Testis (tissue), 5 donors: ENCODE measurements at places on chromosomes 1 and 21.

- no peak for DNase-seq
Observed at GRCh38 chr1:39892601-39893595, 8.8 kb downstream of the MYCL start.

DNA sequence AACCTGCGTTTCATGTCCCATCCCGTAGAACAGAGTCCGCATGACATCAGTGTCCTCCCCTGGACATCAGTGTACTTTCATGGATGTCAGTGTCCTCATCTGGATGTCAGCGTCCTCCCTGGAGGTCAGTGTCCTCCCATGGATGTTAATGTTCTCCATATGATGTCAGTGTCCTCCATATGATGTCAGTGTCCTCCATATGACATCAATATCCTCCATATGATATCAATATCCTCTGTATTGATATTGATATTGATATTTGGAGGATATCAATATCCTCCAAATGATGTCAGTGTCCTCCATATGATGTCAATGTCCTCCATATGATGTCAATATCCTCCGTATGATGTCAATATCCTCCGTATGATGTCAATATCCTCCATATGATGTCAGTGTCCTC lies 284.9 kb downstream of the AJAP1 start:
- DNase-seq: no peak

- no peak for DNase-seq
Observed at GRCh38 chr1:82632155-82632554, 831.4 kb downstream of the ADGRL2 start.

- peak; percentile 52 for DNase-seq
Observed at GRCh38 chr1:76336931-76337371, 262.4 kb downstream of the ST6GALNAC3 start.

DNA sequence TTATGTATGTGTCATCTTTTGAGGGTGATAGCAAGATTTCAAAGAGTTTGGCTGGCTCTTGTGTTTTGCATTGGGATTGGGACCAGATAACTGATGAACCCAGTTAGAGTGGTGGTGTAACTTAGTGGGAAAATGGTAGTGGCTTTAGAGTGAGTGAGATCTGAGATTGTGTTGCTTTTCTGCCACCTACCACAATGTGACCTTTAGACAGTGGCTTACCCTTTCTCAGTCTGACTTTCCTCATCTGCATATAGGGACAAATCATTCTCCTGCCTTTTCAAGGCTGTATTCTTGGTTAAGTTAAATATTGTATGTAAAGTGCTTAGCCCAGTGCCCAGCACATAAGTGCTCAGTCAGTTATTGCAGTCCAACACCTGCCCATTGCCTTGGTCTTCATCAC lies 31.3 kb downstream of the CENPF start:
- DNase-seq: no peak

DNA sequence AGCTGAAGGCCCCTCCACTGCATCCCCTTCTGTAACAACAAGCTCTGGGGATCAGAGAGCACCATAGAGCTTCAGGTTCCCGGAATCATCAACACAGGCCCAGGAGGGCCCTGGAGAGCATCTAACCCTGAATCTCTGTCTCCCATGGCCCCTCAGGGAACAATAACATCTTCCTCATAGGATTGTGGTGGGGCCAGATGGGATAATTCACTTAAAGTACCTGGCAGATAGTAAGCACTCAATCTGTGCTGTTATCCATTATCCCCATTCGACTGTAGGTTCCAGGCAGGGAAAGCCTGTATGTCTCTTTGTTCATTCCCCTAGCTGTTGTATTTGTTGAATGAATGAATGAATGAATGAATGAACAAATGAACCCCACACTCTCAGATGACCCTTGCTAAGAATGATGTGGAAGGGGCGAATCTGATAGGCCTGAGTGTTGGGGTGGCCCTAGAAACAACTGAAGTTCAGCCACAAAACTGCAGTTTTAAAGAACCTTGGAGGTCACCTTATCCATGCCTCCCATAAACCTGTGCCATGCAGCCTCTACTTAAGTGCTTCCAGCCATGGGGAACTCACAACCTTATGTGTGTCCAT lies 14.5 kb downstream of the LAPTM5 start:
- DNase-seq: no peak

GRCh38 chr21:45497846-45498645 lies 44.2 kb downstream of the SLC19A1 start:
- no peak for DNase-seq

GRCh38 chr1:154342836-154343472 lies 17.6 kb downstream of the ATP8B2 start:
- DNase-seq: no peak

DNA sequence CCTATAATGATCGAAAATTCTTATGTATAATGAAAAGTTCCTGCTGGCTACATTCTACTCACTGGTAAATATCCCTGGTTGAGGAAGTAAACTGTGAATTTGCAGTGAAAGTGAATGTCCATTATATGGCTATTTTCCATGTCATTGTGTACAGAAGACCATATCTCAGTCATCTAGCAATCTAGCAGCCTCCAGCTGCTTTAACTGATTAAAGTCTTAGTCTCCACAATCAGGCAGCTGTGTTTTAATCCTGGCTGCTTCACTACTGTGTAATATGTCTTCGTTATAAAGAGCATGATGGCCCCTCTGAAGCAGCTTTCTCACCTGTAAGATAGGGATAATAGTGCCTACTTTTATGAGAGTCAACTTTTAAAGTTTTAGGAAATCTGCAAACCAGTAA lies 11.4 kb downstream of the CLCA2 start:
- no peak for DNase-seq

DNA sequence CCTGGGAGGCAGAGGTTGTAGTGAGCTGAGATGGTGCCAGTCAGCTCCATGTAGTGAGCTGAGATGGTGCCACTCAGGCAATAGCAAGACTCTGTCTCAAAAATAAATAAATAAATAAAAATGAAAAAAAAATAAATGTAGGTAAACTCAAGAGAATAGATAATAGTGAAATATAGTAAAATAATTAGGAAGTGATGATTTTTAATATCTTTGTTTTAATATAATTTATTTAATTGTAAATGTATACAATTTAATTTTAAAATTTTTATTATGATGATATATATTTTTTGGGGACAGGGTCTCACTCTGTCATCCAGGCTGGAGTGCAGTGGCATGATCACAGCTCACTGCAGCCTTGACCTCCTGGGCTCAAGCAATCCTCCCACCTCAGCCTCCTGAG lies 19.6 kb upstream of the SERINC2 start:
- DNase-seq: no peak

GRCh38 chr1:58089898-58090534 lies 456.5 kb downstream of the OMA1 start:
- no peak for DNase-seq

- DNase-seq: no peak
Observed at GRCh38 chr1:168466714-168467131, 77.1 kb downstream of the XCL2 start.

GRCh38 chr1:167751676-167752075 lies 29.9 kb downstream of the MPZL1 start:
- no peak for DNase-seq

DNA sequence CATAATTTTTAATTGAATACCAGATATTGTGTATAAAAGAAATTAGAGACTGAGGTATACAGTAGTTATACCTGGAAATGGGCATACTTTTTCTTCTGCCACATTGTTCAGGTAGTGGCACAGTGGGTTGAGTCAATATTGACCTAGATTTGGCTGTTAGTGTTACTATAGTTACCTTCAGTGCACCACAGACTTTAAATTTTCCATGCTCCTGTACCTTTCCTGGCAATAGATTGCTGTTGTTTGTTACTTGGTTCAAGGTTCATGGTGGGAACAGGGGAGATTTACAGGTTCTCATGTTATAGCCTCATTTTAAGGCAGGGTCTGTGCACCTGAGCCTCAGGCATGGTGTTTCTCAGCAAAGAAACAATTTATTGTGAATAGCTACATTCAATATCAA lies 218.7 kb downstream of the LBR start:
- no peak for DNase-seq

GRCh38 chr1:79497193-79497773 lies 490.8 kb upstream of the ADGRL4 start:
- DNase-seq: peak; percentile 16

DNA sequence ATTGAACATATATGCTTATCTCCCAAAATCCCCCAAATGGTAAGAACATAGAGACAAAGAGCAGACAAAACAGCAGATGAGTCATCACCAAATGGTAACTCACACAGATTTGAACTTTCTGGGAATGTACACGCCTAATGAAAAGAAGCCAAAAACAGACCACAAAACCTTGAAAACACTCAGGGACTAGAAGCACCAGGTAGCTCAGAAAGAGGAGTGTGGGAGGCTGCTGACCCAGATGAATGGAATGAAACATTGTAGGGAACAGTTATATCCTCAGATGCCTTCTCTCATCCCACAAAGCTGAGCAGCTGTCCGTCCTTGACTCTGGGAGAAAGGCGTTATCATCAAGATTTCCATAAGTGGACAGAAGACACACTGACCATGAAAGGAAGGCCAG lies 307.0 kb upstream of the USP25 start:
- DNase-seq: peak; percentile 65

GRCh38 chr21:32574946-32575925 lies 10.1 kb downstream of the TCP10L start:
- DNase-seq: no peak

DNA sequence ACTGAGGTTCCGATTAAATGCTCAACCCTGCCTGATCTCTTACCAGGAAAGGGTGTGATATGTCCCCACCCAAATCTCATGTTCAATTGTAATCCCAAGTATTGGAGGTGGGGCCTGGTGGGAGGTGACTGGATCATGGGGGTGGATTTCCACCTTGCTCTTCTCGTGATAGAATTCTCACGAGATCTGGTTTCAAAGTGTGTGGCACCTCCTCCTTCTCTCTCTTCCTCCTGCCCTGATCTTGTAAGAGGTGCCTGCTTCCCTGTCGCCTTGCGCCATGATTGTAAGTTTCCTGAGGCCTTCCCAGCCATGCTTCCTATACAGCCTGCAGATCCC lies 34.9 kb downstream of the RSPH1 start:
- no peak for DNase-seq

DNA sequence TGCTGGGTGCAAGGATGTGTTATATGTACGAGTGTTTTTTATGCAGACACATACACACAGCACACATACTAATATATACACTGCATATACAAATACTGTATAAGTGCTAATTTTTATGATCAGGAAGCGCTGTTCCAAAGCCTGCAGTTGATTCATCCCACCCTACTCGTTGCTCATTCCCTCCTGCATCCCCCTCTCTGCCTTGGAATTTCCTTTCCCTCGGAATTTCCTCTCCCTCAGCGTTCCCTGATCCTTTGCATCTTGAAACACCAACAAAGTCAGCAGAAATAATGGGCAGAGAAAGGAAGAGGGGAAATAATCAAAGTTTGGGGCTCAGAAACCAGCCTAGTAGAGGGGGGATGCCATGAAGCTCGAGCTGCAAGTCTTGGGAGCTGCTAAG lies 98.9 kb downstream of the CSMD2 start:
- no peak for DNase-seq

DNA sequence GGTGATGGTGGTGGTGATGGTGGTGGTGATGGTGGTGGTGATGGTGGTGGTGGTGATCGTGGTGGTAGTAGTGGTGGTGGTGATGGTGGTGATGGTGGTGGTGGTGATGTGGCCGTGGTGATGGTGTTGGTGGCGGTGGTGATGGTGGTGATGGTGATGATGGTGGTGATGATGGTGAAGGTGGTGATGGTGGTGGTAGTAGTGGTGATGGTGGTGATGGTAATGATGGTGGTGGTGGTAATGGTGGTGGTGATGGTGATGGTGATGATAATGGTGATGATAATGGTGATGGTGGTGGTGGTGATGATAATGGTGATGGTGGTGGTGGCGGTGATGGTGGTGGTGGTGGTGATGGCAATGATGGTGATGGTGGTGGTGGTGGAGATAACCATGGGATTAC lies 6.8 kb upstream of the COL6A2 start:
- DNase-seq: no peak

DNA sequence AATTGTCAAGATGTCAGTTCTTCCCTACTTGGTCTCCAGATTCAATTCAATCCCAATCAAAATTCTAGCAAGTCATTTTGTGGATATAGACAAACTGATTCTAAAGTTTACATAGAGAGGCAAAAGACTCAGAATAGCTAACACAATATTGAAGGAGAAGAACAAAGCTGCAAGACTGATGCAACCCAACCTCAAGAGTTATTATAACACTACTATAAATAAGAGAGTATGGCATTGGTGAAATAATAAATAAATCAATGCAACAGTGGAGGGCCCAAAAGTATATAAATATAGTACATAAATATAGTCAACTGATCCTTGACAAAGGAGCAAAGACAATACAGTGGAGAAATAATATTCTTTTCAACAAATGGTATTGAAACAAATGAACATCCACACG lies 49.7 kb downstream of the PRPF38A start:
- no peak for DNase-seq

DNA sequence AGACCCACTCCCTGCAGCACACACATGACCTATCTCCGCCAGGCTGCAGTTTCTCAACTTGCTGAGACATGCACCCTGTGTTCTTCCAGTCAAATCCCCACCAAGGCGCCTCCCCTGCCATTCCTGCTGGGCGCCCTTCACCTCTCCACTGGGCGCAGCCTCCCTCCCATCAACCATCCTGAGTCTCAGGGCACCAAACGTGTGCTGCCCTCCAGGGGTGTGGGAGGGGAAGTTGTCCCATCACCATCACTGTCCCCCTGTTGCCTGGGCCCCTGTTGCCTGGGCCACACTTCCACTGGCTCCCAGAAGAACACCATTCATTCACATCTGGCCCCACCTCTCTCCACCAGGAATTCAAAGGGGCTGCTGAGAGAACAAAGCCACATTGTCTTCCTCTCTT lies 44.9 kb upstream of the EFHD2 start:
- DNase-seq: no peak

GRCh38 chr1:67947114-67947513 lies 103.3 kb downstream of the DIRAS3 start:
- DNase-seq: no peak

DNA sequence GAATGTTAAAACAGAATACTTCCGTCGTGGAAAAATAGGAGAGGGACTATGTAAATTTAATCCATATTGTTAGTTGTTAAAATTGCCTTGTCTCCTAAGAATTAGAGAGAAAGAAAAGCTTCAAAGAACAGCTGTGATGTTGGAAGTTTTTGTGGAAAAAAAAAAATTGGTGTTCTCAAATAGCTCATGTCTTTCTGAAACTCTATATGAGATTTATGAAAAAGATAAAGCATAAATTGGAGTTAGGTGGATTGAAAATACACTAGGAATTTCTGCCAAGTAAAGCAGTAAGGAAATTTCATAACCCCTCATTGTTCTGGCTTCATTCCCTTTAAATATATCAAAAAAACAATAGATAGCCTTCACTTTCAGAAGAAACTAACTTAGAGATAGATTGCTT lies 274.0 kb upstream of the ADAMTS5 start:
- no peak for DNase-seq
